ENCODE measurements at places on chromosomes 5 and 9. TPM values are rescaled to one million over a fixed set of nuclear protein-coding genes. Genes with fewer than 3 reads are reported as not detected.

- no peak for DNase-seq
Observed at GRCh38 chr9:28720746-28721145, 1147.5 kb upstream of the C9orf72 start.

The STXBP1 gene
- 18.2 TPM for total RNA-seq

DNA sequence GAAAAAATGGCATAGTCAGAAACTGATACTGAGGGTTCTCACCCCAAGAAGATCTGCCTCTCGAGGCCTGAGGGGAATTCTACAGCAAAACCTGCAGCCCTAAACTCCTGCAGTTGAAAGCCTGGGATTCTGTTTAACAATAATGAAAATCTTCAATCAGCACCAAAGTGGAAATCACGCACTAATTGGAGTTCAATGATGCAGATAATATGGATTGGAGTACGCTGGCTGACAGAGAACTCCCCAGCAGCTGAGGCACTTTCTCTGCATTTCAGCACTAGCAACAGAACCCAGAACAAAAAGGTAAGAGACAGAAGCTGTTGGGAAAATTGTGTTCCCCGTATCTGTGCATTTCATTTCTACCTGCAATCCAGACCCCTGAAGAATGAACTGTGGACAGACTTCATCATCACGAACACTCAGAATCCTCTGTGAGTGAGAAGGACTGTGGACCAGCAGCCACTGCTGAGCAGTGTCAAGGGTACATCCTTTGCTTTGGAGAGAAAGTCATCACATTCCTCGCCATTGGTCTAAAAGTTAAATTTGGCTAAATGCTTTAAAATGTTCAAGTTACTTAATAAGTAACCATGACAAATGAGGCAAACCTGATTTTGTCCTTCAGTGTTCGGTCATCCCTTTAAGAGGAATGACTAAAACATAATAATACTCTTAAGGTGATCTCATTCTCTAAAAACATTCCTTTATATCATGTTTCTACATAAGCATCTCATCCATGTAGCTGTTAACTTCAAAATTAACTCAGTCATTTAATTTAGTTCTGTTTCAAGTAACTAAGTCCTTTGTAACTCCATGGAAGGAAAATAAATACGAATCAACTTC lies 126.1 kb downstream of the GAS1 start:
- no peak for DNase-seq

DNA sequence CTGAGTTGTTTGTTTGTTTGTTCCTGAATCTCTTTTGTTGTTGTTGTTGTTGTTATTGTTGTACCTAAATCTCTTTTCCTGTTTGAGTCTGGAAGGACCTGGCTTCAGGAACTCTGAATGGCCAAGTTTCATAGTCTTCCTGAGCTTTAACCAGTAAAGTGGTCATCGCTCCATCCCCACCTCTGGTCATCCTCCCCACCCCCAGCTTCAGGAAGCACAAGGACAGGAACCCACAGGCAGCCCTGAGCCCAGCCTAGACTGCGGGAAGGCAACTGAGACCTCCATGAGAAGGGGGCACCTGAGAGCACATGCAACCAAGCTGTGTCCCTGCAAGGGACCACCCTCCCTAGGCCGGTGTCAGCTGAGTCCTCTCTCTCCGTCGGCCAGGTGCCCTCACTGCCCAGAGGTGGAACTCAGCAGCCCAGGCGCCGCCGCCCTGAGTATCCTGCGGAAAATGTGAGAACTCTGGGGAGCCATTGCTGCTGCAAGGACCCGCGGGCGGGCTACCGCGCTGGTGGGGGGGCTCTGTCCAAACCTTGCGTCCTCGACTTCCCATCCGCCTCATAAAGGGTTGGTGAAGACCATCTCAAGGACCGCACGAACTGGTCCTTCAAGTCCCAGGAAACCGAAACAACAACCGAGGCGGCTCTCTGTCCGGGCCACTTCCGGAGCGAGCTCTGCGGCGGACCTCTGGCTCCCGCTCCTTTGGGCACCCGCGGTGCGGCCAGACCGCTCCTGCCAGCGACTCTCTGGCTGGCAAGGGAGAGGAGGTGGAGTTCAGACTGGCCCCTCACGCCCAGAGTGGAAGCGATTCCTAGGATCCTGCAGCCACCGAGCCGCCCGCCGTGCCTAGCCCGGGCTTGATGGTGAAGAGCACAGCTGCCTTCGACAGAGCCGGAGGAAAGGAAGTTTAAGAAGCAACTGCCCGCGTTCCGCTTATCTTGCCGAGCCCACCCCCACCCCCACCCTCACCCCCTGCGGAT lies 4.2 kb downstream of the BARX1 start:
- no peak for DNase-seq

The TAF11L12 gene
- not detected for total RNA-seq

The LCN1 gene
- not detected for total RNA-seq

- DNase-seq = no peak
Observed at GRCh38 chr9:7523426-7524043, 276.0 kb downstream of the DMAC1 start.

The ZNF367 gene
- total RNA-seq = 1.5 TPM

DNA sequence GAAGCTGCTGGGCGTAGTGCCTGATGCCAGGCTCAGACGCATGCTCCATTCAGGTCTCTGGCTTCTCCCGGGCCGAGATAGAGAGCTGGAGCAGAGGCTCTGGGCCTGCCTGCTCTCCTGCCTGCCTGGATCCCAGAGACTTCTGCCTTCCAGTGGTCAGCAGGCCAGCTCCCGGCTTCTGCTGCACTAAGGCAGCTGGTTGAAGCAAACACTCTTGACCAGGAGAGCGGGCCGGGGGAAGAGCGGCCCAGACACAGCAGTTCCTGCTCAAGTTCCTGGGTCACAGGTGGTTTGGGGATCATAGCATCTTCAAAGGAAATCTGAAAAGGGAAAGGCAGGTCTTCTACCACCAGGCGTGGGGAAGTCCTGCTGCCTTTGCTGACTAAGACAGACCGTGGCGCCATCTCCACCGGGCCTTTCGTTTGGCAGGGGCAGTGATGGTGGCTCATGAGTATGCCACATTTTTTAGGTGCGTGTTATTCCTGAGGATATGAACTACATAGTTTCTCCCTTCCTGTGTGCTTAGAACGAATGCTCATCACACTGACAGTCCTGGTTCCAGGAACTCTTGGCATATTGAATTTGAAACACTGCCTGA lies 31.1 kb downstream of the AK8 start:
- DNase-seq = no peak

The PCDHB4 gene
- 1.6 TPM for total RNA-seq

DNA sequence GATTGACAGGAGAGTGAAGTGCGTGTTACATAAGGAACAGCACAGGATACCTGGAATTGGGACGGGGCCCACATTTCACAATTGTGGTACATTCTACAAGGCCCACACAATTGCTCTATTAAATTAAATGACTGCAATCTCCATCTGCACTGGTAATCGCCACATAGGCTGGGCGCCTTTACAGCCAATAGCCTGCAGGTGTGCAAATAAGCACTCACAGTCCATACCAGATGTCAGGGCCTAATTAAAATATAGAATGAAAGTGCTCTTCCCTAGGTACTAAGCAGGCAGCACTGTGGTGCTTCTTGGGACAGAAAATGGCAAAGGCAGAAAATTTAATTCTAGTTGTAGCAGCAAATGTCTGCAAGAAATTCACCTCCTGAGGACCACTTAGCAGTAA lies 82.7 kb downstream of the ATP10B start:
- no peak for DNase-seq

GRCh38 chr9:14146201-14146874 lies 167.6 kb downstream of the NFIB start:
- DNase-seq = no peak

DNA sequence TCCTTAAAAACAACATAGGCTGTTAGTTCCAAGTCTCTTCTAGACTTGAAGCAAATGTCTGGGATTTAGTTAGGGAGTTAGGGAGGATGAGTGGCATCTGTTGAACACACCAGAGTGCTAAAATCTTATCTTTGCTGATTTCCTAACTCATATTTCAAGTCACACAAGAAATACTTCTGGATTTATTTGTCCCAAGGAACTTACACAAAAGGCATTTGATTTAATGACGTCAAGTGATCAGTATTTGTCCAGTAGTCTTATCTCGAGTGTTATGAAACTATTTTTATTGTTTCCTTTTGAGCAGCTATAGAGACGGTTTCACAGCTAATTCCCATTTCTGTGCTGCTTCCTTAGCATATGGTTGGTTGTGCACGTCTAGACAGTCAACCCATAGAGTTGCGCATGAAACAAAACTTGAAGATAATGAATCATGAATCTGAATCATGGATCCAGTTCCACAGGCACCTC lies 140.5 kb upstream of the TUT7 start:
- DNase-seq = no peak

The DOLPP1 gene
- 8.5 TPM for total RNA-seq

GRCh38 chr5:72012906-72013305 lies 94.4 kb upstream of the MAP1B start:
- no peak for DNase-seq

- peak; percentile 59 for DNase-seq
Observed at GRCh38 chr5:134491841-134492442, 33.5 kb upstream of the JADE2 start.

- DNase-seq = no peak
Observed at GRCh38 chr5:27144456-27144855, 106.1 kb upstream of the CDH9 start.

The AQP7 gene
- 20.7 TPM for total RNA-seq

GRCh38 chr5:159337016-159337955 lies 7.0 kb upstream of the IL12B start:
- no peak for DNase-seq

DNA sequence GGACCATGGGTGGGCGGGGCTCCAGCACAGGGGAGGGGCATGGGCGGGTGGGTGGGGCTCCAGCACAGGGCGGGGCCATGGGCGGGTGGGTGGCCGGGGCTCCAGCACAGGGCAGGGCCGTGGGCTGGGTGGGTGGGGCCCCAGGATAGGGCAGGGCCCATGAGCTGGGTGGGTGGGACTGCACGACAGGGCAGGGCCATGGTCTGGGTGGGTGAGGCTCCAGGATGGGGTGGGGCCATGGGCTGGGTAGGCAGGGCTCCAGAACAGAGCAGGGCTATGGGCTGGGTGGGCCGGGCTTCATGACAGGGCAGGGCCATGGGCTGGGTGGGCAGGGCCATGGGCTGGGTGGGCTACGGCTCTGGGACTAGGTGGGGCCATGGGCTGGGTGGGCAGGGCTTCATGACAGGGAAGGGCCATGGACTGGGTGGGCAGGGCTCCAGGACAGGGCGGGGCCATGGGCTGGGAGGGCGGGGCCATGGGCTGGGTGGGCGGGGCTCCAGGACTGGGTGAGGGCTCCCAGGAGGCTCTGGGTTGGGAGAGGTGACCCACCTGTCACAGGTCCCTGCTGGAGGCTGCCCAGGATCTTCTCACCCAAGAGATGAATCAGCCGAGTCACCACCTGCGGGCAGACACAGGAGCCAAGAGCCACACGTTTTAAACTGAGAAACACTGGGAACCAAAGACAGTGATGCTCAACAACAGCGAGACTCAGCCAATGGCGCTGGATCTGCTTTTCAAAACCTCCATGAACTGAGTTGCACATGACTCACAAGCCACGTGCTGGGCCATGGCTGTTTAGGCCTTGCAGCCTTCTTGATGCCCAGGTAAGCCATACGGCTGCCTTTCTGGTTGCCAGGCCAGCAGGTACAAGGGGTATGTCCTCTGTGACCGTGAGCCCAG lies 33.6 kb upstream of the NSMF start:
- no peak for DNase-seq

The SOX30 gene
- total RNA-seq = not detected

The TAF1L gene
- total RNA-seq = not detected

The LCNL1 gene
- 0.36 TPM for total RNA-seq

DNA sequence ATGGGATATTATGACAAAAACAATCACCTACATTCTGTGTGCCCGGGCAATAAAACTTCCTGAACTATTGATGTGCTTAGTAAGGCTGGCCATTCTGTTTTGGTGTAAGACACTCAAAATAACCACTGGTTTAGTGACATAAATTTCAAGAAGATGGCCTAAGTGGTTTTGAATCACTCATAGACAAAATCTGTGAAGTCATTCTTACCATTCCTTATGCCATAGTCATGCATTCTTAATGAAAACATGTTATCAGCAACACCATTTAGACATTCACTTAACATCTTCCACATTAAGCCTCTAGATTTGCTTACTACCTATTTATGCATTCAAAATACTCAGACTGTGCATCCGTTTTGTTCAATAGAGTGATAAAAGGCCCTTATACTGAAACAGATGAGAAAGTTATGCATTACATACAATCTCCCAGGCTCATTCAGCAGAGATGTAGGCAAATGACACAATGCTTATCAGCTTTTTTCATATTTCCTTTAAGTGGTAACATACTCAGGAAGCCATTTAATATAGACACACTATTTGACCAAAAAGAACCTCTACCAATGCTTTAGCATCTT lies 848.8 kb upstream of the DMAC1 start:
- DNase-seq = no peak

The AK8 gene
- total RNA-seq = 2.1 TPM

DNA sequence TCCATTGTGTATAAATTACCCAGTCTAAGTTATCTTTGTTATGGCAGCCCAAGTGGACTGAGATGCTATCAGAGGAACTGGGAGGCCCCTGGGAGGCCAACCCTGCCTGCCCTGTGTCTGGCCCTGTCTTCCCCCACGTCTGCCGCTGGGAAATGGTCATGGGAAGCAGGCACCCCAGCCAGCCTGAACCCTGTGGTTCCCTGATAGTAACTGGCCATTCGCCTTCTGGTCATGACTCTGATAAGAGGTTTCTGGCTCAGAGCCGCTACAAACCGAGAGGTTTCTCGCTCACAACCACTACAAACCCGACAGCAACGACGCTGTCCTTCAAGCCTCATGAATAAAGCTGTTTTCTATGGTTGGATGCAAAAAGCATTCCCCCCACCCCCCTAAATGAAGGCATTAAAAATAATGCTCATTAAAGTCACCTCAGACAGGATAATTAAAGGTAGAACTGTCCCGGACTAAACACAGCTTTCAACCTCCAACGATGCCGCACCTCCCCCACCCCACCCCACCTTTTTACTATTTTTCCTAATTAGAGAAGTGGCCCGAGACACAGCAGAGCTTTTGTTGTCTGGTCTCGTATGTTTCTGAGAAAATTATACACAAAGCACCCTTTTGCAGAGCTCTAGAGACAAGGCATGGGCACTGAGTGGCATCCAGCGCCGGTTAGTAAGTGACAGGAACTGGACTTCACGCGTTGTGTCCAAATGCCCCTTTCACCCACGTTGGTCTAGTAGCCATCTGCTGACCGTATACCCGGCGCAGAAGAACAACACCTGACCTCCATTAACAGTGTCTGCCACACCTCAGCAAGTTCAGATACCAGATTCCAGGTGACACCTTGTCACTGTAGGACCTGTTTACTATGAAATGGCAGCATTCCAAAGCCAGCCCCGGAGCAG lies 140.8 kb downstream of the COL23A1 start:
- DNase-seq = peak; percentile 46

The FIBCD1 gene
- not detected for total RNA-seq

GRCh38 chr9:4862506-4863250 lies 69.9 kb downstream of the RCL1 start:
- DNase-seq = no peak

Measured in lower leg skin (tissue), 4 donors.